ENCODE measurements at places on chromosomes 2 and 18.

- no peak for DNase-seq
Measured at GRCh38 chr2:101369100-101369499, 18.2 kb downstream of the CREG2 start.

DNA sequence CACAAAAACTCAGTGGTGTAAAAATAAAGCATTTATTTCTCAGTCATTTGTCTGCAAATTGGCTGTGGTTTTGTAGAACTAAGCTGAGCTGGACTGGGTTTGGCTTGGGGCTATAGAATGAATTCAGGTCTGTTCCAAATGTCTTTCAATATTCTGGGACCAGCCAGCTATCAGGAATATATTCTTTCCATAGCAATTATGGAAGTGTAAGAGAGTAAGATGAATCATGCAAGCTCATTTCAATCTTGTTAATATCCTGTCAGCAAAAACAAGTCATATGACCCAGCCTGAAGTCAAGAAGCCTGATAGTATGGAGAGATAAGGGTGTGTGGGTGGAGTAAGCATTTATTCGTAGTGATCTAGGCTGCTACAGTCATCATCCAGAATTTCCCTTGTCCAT, 481.0 kb upstream of the CDH2 start:
- no peak for DNase-seq

GRCh38 chr18:13235421-13235831, 16.9 kb downstream of the LDLRAD4 start:
- no peak for DNase-seq

DNA sequence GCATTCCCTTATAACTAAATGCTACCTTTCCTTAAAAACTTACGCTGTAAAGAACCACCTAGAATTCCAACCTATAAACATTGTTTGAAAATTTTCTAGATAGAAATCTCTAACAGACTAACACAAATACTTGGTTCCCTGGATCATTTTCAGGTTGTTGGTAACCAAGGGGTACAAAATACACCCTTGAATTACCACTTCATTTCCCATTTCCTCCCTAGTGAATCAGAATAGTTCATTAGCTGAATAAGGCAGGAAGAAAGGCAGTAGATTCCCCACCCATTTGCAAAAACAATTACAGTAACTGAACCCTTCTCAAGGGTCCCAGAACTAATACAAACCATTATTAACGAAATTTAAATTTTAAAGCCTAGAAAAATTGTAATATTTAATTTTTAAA, 5.5 kb downstream of the MEX3C start:
- no peak for DNase-seq

DNA sequence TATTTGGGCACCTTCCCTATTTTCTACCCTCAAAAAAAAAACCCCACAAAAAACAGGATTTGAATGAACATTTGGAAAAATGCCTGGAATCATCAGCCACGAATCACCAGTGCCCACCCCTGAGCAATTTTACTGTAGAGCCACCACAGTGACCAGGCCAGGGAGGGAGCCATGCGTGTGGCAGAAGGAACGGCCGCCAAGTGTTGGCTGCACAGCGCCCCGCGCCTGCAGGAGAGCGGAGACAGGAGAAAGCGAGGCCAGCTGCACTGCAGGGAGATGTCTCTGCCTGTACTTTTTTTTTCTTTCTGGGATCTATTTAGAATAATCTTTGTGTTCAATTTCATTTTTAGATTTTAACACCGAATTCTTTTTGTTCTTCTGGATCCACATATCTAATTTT, 269.3 kb upstream of the RAB12 start:
- DNase-seq = no peak

- no peak for DNase-seq
Measured at GRCh38 chr2:188979187-188980114, 5.3 kb downstream of the COL3A1 start.

- DNase-seq = no peak
Measured at GRCh38 chr2:205776720-205777119, 94.4 kb downstream of the NRP2 start.

DNA sequence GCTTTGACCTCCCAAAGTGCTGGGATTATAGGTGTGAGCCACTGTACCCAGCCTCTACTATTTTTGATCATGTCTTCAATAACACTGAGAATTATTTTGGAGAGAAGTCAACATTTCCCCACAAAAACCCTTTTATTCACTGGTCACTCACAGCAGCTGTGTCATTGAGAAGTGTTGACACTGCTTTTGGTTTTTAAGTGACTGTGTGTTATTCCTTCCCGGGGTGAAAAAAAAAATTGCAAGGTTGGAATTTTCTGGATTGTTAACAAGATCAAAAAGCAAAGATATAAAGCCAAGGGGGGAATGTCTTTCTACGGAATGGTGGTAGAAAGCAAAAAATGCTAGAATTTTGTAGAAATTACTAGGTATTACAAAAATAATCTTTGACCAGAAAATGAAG, 61.5 kb downstream of the TANC1 start:
- no peak for DNase-seq

- no peak for DNase-seq
Measured at GRCh38 chr2:125330133-125330532, 1305.0 kb downstream of the CNTNAP5 start.

GRCh38 chr18:75230163-75231052, 19.8 kb downstream of the TSHZ1 start:
- DNase-seq = no peak

DNA sequence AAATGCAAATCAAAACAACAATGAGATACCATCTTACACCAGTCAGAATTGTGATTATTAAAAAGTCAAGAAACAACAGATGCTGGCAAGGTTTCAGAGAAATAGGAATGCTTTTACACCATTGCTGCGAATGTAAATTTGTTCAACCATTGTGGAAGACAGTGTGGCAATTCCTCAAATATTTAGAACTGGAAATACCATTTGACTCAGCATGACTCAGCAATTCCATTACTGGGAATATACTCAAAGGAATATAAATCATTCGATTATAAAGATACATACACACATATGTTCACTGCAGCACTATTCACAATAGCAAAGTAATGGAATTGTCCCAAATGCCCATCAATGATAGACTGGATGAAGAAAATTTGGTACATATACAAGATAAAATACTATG, 516.7 kb downstream of the ERBB4 start:
- DNase-seq = no peak

DNA sequence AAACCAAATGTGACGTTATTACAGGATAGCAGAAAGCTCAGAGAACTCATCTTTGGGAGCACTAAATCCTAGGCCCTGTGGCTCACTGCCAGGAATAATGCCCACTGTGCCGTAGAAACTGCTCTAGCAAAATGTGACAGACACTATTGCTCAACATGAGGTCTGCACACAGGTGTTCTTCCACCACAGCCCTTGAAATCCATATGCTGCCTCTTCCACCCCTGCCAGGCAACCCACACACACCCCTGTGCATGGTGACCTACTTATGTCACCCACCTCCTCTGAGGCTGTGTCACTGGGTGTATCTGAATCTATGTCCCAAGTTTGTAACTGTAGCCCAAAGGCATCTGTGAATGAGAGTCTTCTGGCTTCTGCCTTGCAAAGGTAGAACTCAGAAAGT, 66.1 kb upstream of the MBOAT2 start:
- DNase-seq = no peak

GRCh38 chr2:69383176-69383812, 3.7 kb downstream of the GFPT1 start:
- no peak for DNase-seq

DNA sequence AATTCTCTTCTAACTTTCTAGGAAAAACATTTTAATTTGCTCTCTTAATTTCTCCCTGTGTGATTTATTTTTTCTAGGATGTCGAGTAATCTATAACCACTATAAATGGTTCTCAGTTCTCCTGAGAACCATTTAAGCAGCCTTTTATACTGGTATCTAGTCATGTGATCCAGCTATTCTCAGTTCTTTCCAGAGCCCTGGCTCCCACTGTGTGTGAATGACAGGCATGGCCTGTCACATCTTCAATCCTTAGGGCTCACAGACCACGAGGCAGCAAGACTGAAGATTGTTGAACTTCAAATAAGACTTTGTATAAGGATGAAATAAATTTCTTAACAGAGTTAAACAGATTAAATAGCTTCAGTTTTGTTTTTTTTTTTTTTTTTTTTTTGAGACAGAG, 219.4 kb downstream of the HNMT start:
- no peak for DNase-seq

- DNase-seq = no peak
Measured at GRCh38 chr2:41621563-41621962, 426.3 kb upstream of the PKDCC start.

DNA sequence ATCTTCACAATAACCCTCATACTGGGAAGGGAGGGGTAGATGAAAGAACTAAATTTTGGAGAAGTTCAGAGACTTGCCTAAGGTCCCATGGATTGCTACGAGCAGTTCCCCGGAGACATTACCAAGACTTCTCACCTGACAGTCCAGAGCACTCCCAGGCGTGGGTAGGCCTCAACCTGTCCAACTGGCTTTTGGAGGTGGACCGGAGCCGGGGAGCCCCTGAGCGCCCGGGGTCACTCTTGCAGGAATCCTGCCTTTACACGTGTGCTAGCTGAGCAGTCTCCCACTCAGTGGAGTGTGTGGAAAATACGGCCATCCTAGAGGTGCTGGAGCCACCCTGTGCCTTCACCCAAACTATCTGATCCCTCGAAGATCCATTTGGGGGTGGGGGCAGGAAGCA, 8.0 kb downstream of the POMC start:
- DNase-seq = no peak

- no peak for DNase-seq
Measured at GRCh38 chr2:215847056-215847455, 166.3 kb downstream of the MREG start.

GRCh38 chr2:63029058-63029457, 21.6 kb upstream of the OTX1 start:
- DNase-seq = no peak

GRCh38 chr2:207503234-207503633, 26.5 kb upstream of the CREB1 start:
- DNase-seq = no peak

DNA sequence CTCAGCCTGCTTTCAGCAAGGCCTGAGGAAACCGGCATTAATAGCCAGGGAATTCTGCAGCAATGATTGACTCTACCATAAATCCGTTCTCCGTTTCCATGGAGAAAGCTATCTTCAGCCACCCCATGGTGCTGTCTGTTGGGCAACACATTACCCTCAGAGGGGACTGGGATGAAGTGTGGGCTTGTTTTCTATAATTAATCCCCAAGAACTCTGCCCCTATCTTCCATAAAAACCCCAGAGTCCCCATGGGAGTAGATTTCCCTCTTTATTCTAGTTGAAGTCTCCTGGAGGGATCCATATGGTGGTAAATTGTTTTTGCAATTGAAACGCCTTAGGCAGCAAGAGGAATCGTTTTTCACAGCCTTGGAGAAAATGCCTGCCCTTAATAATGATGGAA, 9.2 kb downstream of the G6PC2 start:
- DNase-seq = no peak

DNA sequence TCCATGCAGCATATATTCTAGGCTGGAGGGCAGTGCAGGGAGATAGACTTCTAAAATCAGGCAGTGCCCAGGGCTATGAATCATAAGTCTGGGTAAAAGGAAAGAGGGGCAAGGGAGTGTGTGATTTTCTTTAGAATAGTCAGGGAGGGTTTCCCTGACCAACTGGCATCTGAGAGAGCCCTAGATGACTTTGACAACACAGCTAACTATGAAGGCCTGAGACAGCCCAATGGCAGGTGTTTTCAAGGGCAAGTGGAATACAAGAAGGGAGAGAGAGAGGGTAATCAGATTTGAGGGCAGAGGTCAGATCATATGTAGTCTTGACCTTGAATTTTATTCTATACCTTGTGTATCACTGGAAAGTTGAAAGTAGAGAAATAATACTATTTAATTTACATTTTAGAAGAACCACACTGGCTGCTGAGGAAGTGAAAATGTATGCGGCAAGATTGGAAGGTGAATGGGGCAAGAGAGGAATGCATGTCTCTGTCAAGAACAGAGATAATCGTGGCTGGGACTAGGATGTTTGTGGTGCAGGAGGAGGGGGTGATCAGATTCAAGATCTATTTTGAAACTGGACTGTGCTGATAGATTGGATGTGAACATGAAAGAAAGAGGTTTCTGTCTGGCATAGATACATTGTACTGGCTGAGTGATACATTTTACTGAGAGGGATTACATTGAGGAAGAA, 1.9 kb upstream of the ITGB6 start:
- no peak for DNase-seq

- no peak for DNase-seq
Measured at GRCh38 chr2:7513834-7514233, 596.6 kb downstream of the RNF144A start.

- DNase-seq = no peak
Measured at GRCh38 chr2:168009900-168010299, 237.5 kb downstream of the STK39 start.

- no peak for DNase-seq
Measured at GRCh38 chr2:39733070-39733674, 45.9 kb downstream of the THUMPD2 start.

GRCh38 chr2:240439698-240440151, 4.3 kb downstream of the GPC1 start:
- DNase-seq = no peak

GRCh38 chr2:99184811-99185210, 3.8 kb downstream of the MRPL30 start:
- DNase-seq = no peak

GRCh38 chr2:216029416-216030129, 16.2 kb upstream of the MREG start:
- DNase-seq = no peak

GRCh38 chr2:237759176-237759575, 39.4 kb upstream of the RBM44 start:
- DNase-seq = no peak

GRCh38 chr18:72762515-72763122, 105.2 kb downstream of the NETO1 start:
- peak; percentile 2 for DNase-seq

- no peak for DNase-seq
Measured at GRCh38 chr18:40867459-40867858, 1087.6 kb upstream of the PIK3C3 start.

DNA sequence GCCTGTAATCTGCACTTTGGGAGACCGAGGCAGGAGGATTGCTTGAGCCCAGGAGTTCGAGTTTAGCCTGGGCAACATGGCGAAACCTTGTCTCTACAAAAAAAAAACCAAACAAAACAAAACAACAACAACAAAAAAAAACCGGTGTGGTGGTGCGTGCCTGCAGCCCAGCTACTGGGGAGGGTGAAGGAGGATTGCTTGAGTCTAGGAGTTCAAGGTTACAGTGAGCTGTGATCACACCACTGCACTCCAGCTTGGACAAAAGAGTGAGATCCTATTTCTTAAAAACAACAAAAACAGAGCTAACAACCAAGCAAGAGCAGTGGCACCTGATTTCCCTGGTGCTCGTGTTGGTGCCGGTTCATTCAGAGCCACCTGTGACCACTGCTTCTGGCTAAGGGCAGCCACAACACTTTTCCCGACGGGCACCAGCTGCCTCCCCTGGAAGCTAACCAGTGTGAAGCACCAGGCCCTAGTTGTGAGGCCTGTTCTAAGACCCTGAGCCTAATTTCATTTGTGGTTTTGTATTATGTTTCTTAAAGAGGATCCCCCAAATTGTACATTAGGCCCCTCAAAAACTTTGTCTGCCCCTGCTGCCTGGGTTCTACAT, 1.3 kb downstream of the AOX1 start:
- DNase-seq = no peak

DNA sequence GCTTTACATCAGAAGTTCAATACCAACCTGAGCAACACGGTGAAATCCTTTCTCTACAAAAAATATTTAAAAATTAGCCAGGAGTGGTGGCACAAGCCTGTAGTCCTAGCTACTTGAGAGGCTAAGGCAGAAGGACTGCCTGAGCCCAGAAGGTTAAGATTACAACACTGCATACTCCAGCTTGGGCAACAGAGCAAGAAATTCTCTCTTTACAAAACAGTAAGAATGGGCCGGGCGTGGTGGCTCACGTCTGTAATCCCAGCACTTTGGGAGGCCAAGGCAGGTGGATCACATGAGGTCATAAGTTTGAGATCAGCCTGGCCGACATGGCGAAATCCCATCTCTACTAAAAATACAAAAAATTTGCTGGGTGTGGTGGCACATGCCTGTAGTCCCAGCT, 113.2 kb downstream of the USP34 start:
- DNase-seq = no peak

Measured in stimulated activated naive CD8-positive, alpha-beta T cell treated with anti-CD3 and anti-CD28 coated beads, Interleukin-15, amount 100 ng/mL, for 72 hours (primary cell).